NCI-H524 (cell line): ENCODE measurements at places on chromosomes 4 and X.
A peak's percentile ranks its signal among the peaks of the same experiment; 100 is the strongest.

DNA sequence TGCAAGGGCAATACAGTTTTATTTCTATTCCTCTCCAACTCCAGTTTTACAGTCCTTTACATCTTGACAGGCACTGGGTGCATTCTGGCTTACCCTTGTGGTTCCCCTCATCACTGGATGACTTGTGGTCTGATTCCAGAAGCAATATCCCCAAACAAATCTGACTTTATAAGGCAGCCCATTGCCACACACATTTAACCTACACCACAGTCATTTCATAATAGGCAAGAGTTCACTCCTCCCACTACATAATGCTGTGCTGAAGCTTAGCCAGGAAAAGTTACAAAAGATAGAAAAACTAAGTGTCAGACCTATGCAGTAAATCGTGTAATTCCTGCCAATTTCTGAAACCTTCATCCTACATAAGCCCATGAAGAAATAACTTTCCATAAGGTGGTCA is 82.9 kb upstream of the MID1IP1 start:
- DNase-seq = no peak

GRCh38 chrX:131365766-131366165 is 76.7 kb upstream of the IGSF1 start:
- DNase-seq = no peak

- peak; percentile 35 for DNase-seq
Measured at GRCh38 chrX:39720945-39721344, 376.8 kb downstream of the BCOR start.

GRCh38 chr4:176584031-176584606 is 208.6 kb downstream of the VEGFC start:
- DNase-seq = no peak

DNA sequence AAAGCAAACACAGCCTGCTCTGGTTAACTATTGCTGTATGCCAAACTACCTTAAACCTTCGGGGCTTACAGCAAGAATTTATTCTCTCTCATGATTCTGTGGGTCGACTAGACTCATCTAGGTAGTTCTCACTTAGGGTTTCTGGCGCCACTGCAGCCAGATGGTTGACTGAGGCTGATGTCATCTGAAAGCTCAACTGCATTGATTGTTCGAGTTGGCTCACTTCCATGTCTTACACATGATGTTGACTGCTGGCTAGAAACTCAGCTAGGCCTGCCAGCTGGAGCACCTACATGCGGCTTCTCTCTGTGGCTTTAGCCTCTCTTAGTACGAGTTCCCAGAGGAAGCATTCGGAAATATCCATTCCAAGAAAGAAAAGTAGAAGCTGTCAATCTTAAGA is 103.2 kb downstream of the SRPX start:
- DNase-seq = peak; percentile 63
